ENCODE measurements at places on chromosomes 2 and 18. TPM values are rescaled to one million over a fixed set of nuclear protein-coding genes. Genes with fewer than 3 reads are reported as not detected.

DNA sequence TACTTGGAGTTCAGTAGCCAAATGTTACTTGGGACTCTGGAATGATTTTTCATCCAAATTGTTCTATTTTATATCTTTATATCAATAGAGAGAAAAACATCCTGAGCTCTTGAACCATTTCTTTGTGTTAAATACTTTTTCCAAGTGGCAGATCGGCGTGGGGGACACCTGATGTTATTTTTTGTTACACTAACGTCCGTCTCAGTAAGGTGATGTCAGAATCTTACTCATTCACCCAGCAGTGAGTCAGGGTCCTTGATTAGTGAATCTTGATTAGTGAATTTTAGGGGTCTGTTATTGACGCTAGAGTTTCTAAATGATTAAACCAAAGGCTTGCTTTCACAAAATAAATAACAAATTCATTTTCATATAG lies 1.7 kb downstream of the MIB1 start:
- no peak overlapping the region for H3K27ac ChIP-seq

The SERPINB7 gene
- total RNA-seq, result not detected

GRCh38 chr2:230324503-230324902 lies 2.5 kb upstream of the SP140L start:
- H3K4me3 ChIP-seq, result no peak overlapping the region
- H3K36me3 ChIP-seq, result no peaks in the 10 kb centered on the region
- H3K27me3 ChIP-seq, result no peaks in the 10 kb centered on the region
- no peak overlapping the region for H3K27ac ChIP-seq
- DNase-seq, result no peak

- no peaks in the 10 kb centered on the region for H3K27me3 ChIP-seq
- H3K27ac ChIP-seq, result no peak overlapping the region
- H3K4me3 ChIP-seq, result no peak overlapping the region
These were observed 249.7 kb upstream of the PXDN start for GRCh38 chr2:1993711-1994682.

GRCh38 chr18:3595369-3596273 lies 145.6 kb downstream of the TGIF1 start:
- peak overlapping the region; percentile 87 for H3K27ac ChIP-seq
- peaks cover 43% of the 10 kb centered on the region for H3K4me1 ChIP-seq
- no peak overlapping the region for H3K4me3 ChIP-seq

DNA sequence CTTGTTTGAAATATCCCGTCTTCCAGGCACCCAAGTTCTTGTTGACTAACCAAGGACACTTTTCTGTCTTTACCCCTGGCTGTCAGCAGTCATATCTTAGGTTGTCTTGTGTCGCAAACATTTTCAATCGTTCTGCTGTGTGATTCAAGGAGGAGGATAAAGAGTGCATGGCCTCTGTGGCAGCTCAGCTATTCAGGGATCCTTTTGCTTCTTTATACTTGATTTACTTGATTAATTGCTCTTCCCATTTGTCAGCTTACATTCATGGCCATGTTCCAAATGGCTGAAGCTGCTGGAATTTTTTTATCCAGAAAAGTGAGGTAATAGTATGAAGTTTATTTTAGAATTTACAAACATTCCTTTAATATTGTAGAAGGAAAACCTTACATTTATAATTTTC lies 97.3 kb upstream of the FZD5 start:
- no peaks in the 10 kb centered on the region for H3K36me3 ChIP-seq
- peaks cover 16% of the 10 kb centered on the region for H3K4me1 ChIP-seq
- no peak overlapping the region for H3K27ac ChIP-seq
- no peak overlapping the region for H3K4me3 ChIP-seq
- no peak for DNase-seq

DNA sequence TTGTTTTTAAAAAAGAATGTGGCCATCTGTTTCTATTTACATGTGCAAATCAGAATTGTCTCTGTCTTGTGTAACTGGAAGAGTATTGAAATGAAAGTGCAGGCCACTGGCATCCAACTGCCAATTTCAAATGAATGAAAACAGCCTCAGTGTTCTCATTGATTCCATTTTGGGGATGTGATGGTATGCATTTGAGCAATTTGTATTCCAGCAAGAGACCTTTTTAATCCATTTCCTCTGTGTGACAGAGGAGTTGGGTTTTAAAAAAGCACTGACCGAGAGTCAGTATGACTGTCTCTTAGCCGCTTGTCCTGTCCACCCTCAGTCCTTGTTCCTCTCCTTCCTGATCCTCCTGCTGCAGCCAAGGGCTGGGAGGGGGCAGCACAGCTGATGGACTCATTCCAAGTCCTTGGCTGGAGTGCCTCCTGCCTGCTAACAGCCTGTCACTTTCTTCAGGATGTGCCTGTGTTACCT lies 50.0 kb downstream of the ASAP2 start:
- DNase-seq, result peak; percentile 37
- peaks cover 20% of the 10 kb centered on the region for H3K4me1 ChIP-seq
- H3K4me3 ChIP-seq, result no peak overlapping the region
- H3K27ac ChIP-seq, result peak overlapping the region; percentile 2
- H3K27me3 ChIP-seq, result no peaks in the 10 kb centered on the region

DNA sequence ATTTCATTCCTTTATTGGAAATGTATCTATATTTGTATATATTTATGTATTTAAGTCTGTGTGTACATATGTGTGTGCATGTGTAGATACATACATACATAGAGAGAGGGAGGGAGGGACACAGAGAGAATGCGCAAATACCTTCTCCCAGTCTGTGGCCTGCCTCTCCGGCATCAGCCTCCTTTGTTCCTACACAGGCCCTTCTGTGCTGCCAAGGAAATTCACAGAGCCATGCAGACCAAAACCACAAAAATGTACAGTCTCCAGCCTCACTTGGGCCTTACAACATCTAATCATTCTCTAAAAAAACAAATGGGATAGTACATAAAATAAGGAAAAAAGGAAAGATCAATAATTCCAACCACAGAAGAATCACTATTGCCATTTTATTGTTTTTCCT lies 8.8 kb upstream of the CRACDL start:
- H3K27me3 ChIP-seq, result no peaks in the 10 kb centered on the region
- no peak for DNase-seq
- no peaks in the 10 kb centered on the region for H3K36me3 ChIP-seq
- H3K27ac ChIP-seq, result no peak overlapping the region
